ENCODE measurements at places on chromosomes 5 and 9.
A peak's percentile ranks its signal among the peaks of the same experiment; 100 is the strongest.

DNA sequence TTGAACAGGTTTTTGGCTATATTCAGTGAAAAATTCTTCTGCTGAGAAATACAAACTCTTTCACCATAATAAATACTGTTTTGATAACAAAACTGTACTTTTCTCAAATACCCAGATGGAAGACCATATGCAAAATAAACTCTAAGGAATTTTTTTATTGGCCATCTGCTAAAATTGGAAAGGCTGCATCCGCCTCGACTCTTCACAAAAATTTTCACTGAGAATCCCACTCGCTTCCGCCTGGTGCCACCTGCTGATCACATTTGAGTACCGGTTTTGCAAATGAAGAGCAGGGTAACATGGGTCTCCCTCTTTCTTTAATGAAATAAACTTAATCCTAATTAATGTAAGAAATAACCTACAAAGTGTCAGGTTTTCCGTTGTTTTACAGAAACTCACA is 76.4 kb downstream of the TTLL11 start:
- no peak for DNase-seq

DNA sequence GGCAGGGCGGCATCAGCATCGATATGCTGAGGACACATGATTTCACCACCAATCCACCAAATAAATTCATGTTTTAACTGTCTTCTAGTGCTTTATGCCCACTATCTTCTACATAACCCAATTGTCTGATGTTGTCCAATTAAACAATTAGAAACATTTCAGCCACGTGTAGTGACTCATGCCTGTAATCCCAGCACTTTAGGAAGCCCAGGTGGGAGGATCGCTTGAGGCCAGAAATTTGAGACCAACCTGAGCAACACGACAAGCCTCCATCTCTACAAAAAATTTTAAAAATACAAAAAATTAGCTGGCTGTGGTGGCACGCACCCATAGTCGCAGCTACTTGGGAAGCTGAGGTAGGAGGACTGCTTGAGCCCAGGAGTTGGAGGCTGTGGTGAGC is 128.1 kb downstream of the MYO10 start:
- DNase-seq: no peak

GRCh38 chr9:135887021-135887507 is 20.3 kb downstream of the CAMSAP1 start:
- no peak for DNase-seq

- DNase-seq: peak; percentile 24
Observed at GRCh38 chr5:87061046-87061445, 206.6 kb upstream of the RASA1 start.

- peak; percentile 19 for DNase-seq
Observed at GRCh38 chr5:15575666-15576065, 75.7 kb downstream of the FBXL7 start.

DNA sequence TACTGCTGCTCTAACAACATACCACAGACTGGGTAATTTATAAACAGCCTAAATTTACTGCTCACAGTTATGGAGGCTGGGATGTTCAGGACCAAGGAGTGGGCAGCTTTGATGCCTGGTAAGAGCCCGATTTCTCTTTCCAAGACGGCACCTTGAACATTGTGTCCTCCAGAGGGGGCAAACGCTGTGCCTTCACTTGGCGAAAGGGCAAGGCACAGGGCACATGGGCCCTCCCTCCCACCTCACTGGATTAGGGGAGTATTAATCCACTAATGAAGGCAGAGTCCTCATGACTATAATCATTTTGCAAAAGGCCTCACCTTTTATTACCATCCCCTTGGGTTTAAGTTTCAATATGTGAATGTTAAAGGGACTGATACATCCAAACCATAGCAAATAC is 397.7 kb downstream of the TMEM38B start:
- no peak for DNase-seq

DNA sequence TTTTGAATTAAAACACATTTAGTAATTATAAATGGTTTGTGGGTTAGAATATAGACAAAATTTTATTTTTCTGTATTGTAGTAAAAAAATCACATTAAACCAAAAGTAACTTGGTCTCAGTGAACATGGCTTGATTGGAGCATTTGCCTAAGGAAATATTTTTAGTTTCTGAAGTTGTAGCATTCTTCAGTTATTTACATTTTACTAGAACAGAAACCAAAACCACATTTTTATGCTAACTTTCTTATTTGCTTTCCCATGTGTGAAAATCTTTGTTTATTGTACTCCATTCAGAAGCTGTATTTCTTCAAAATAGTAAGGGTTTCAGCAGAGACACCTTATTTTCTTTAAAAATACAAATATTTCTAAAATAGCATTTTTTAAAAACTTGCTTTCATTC is 129.9 kb downstream of the SGCD start:
- DNase-seq: no peak

DNA sequence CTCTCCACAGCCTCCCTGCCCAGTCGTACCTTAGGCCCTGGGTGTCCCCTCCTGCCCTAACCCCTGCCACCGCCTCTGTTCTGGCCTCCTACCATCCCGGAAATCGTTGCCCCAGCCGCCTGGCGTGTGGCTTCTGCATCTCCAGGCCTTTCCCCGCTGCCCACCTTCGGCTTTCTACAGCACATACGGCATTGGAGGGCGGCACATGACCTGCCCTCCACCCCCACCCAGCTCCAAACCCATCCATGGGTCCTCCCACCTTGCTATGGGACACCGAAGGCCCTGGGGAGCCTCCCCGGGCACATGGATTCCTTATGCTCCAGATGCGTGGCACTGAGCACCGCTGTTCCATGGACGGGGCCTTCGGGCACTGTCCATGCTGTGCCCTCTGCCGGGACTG is 32.0 kb downstream of the FGF18 start:
- no peak for DNase-seq

Data from skeletal muscle cell (primary cell).